ENCODE measurements at places on chromosomes 7 and 10. TPM values are rescaled to one million over a fixed set of nuclear protein-coding genes. Genes with fewer than 3 reads are reported as not detected.

DNA sequence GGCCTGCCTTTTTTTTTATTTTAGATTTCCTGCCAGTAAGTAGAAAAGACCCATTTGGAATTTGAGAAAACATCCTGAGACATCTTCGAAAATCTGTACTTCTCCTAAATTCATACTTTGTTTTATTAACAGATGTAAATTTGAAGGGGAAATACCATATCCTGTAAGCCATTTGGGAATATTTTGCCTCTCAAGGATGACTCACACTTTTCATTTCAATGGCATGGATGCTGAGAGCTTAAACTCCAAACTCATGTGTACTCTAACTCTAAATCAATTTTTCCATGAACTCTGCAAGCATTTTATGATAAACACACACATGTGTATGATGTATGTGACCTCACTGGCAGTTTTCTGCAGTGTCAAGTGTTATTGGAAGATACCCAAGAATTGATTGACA is 89.0 kb downstream of the SEMA3A start:
- no peak for DNase-seq

- DNase-seq = no peak
Observed at GRCh38 chr7:130400120-130400572, 19.9 kb downstream of the CPA1 start.

GRCh38 chr7:82542665-82543064 is 99.1 kb upstream of the CACNA2D1 start:
- DNase-seq = no peak

- DNase-seq = no peak
Observed at GRCh38 chr10:95536017-95536416, 25.2 kb downstream of the SORBS1 start.

DNA sequence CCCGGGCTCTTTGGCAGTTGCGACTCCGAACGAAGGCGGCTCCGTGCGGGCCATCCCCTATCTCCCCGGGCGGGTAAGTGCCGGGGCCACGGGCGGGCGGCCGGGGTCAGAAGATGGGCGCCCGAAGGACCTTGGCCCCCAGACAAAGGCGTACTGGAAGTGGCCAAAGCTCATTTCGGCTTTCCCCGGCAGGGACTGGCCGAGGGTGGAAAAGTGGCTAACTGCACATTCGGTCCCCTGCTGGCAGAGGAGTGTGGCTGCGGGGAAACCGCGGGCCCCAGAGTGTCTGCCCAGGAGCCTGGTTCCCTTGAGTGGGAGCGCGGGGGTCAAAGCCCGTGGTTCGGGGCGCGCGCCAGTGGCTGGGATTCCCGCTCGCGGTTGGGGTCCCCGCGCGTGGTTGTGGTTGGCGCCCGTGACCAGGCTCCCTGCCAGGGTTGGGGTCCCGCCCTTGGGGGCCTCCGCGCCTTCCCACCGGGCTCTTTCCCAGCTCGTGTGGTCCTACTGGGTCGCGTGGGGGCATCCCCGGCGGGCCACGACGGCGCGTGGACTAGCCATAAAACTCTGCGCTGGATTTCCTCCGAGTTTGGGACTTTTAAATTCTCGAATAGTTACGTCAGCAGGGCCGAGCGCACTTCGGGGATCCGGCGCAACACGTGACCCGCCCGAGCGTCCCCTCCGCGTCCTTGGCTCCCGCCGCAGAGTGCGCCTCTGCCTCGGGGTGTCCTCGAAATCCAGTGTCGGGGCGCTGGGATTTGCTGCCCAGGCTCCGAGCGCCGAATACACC is 124.4 kb downstream of the TACC2 start:
- no peak for DNase-seq

- DNase-seq = no peak
Observed at GRCh38 chr7:5695727-5696345, 85.6 kb downstream of the RNF216 start.

DNA sequence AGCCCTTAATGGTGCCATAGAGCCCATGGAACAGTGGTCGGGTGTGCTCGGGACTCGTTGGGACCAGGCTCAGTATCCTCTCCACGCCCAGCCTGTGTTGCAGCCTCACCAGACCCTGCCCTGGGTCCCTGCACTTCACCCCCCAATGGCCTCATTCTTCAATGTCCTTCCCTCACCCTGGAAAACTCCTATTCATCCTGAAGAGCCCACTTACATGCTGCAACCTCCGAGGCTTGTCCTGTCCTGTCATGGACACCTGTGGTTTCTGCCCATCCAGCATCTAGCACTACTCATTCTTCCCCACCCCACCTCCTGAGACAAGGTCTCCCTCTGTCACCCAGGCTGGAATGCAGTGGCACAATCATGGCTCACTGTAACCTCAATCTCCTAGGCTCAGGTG is 7.7 kb downstream of the MMD2 start:
- no peak for DNase-seq

DNA sequence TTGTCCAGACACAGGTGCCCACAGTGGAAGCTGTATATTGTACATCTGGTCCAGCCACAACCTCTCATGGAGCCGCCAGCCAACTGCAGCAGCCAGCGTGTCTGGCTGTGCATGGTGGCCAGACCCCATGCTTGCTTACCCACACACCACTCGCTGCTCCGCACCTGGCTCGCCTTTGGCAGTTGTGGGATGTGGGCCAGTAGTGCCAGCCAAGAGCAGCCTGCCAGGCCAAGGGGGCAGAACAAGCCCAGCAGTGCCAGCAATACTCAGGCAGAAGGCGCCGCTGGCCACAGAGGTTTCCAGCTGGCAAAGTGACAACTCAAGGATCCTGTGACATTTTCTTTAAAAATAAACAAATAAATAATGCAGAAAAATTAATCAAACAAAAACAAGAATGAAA is 11.7 kb upstream of the TMEM243 start:
- no peak for DNase-seq

GRCh38 chr10:48500771-48501170 is 104.1 kb downstream of the ARHGAP22 start:
- DNase-seq = no peak

- DNase-seq = no peak
Observed at GRCh38 chr10:4003348-4003973, 218.5 kb upstream of the KLF6 start.

DNA sequence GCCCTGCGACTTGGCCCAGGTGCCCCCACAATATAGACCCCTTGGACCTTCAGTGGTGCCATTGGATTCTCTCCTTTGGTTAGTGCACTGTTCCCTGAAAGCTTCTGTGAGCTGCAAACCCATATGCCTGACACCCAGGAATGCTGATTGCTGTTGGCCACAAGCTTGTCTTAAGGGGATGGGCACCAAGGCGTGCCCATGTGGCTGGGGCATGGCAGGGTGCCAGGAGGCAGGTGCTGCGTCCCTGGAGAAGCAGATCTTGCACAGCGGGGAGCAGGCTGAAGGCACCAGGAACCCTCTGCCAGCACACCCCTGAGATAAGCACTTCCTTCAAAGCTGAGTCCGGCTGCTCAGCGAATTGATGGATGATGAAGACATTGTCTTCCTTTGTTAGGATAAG is 411.8 kb downstream of the SDK1 start:
- no peak for DNase-seq

GRCh38 chr10:121999301-121999700 is 10.3 kb downstream of the TACC2 start:
- DNase-seq = no peak

DNA sequence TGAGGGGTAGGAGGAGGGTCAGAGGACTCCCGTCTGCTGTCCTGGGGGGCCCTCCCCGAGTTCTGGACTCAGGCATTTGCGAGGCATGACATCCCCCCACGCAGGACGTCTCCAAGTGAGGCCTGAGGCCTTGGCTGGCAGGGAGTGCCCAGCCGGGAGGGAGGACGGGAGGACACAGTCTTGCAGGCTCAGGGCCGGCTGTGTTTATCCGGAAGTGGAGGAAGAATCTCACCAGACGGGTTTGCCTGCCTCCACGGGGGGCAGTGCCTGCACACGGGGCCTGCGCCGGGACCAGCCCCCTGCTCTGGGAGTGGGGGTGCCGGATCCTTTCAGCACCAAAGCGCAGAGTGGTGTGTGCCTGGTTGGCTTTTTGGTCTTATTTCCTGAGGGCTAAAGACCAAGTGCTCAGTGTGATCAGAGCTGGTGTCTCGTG is 10.9 kb downstream of the PWWP2B start:
- DNase-seq = no peak

DNA sequence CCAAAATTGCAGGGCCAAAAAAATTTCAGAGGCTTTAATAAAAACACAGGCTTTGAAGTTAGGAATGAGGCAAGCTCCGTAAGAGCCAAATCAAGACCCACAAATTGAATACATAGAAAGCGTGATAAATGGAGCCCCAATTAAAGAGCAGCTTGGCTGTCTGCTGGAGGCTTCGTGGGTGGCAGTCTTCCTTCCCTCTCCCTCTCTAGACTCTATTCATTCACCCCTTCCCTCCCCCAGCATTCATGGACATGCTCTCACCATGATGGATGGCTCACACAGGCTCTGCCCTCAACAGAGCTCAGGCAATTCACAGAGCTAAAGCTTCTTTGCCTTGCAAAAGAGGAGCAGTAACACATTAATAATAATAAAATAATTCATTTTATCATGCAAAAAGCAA is 214.1 kb downstream of the HERPUD2 start:
- DNase-seq = no peak

DNA sequence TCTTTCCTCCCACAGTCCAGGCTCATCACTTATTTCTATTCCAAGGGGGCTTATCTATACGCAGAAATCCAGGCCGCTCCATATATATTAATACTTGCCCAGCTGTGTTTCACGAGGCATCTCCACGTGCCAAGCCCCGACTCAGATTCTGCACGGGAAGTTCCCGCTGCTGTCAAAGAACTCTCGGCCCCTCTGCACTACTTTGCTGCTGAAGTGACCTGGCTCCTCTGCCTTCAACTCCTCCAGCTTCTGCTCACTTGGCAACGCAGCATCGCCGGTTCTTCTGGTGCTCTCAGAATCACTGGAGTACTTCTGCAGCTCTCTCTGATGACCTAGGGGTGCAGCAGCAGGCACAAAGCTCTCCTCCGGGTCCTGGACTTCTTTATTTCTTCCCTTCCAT is 9.7 kb upstream of the CHST12 start:
- no peak for DNase-seq

- no peak for DNase-seq
Observed at GRCh38 chr10:46028584-46029460, 1.6 kb downstream of the NCOA4 start.

DNA sequence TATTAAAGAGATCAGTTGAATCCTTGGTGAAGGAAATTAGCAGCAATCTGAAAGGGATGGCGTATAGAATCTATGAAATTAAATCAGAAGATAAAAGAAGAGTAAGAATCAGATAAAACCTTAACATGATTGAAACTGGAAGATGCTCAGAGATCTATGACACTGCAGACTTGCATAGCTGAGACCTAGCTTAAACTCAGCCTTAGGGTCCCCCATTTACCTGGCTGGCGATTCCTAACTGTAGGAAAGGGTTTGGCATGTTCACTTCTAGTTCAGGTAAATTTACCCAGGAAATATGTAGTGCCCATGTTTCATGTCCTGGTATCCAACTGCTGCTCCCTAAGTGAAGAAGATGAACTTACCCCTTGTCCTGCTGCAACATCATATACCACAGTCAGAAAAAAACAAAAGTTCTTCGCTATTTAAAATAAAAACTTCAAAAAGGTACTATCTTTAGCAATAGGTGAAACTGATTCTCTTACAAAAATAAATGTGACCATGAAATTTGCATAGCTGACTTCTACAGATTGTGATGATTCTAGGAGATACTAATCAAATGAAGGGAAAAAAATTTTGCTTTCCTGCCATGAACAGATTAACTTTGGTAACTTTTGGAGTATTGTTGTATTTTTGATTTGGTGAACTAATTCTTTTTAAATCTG is 47.8 kb upstream of the TMEM243 start:
- no peak for DNase-seq

ERVW-1 gene
- polyA plus RNA-seq = 0.35 TPM

ZNF680 gene
- polyA plus RNA-seq = 18.0 TPM

CPXM2 gene
- 4.7 TPM for polyA plus RNA-seq

TMEM176B gene
- 99.0 TPM for polyA plus RNA-seq

ADRA2A gene
- 2.6 TPM for polyA plus RNA-seq

SFTPA1 gene
- polyA plus RNA-seq = not detected

Measured in left renal cortex interstitium (tissue), 4 donors.